IMR-90 (cell line): ENCODE measurements at places on chromosomes 16 and 17. TPM values are rescaled to one million over a fixed set of nuclear protein-coding genes. Genes with fewer than 3 reads are reported as not detected.

- H3K4me1 ChIP-seq: no peaks in the 10 kb centered on the region
- no peaks in the 10 kb centered on the region for H3K36me3 ChIP-seq
- DNase-seq: no peak
These were observed 505.4 kb upstream of the C16orf82 start for GRCh38 chr16:26561303-26561702.

DNA sequence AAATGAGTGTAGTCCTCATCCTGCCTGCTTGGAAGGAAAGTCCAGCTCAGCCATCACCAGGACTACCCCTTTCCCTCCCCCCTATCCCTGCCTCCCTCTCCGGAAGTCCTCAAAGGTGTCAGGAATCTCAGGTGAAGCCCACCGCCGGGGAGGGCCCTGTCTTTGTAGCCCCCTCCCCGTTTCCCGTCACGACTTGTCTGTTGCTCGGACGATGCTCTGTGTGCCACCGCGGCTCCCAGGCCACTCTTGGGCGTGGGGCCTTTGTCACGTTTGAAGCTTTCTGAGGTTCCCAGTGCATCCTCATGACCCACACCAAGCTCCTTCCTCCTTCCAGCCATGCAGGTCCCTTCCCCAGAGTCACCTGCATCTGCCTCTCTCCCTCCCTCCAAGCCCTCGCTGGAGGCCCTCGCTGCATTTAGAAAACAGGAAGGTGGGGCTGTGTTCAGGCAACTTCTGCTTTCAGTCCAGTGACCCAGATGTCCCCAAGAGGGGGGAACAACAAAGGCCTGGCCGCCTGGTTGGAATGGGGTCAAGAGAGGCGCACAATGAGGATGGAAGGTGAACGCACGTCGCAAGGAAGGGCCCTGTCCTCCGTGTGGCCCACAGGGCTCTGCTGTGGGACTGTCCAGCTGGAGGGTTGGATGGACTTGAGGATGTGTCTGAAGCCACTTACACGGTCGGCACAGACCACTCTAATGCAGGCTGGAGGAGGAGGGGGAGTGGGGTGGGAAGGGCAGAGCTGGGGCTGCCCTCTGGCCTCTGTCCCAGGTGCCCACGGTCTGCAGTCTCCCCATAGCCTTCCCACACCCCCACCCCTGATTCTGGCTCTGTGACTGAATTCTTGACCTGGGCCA, 59.9 kb downstream of the OR1D5 start:
- peaks cover 20% of the 10 kb centered on the region for H3K4me1 ChIP-seq
- H3K27ac ChIP-seq: peak overlapping the region; percentile 54
- H3K4me3 ChIP-seq: no peak overlapping the region
- H3K36me3 ChIP-seq: no peaks in the 10 kb centered on the region
- DNase-seq: no peak

GRCh38 chr16:1193825-1194581, 31.1 kb downstream of the TPSG1 start:
- no peak overlapping the region for H3K27ac ChIP-seq
- H3K27me3 ChIP-seq: no peaks in the 10 kb centered on the region
- H3K4me3 ChIP-seq: no peak overlapping the region

- DNase-seq: no peak
- H3K27me3 ChIP-seq: no peaks in the 10 kb centered on the region; the same call in 1 of the 2 replicates
- no peak overlapping the region for H3K27ac ChIP-seq
- H3K4me1 ChIP-seq: no peaks in the 10 kb centered on the region
- no peak overlapping the region for H3K4me3 ChIP-seq
These were observed 3.4 kb upstream of the BPTF start for GRCh38 chr17:67821871-67822367.

- H3K4me1 ChIP-seq: peaks cover 5% of the 10 kb centered on the region
- no peak overlapping the region for H3K27ac ChIP-seq
- DNase-seq: peak; percentile 12
- no peaks in the 10 kb centered on the region for H3K27me3 ChIP-seq
- H3K36me3 ChIP-seq: no peaks in the 10 kb centered on the region
These were observed 305.4 kb downstream of the CEP112 start for GRCh38 chr17:65886315-65887245.

DNA sequence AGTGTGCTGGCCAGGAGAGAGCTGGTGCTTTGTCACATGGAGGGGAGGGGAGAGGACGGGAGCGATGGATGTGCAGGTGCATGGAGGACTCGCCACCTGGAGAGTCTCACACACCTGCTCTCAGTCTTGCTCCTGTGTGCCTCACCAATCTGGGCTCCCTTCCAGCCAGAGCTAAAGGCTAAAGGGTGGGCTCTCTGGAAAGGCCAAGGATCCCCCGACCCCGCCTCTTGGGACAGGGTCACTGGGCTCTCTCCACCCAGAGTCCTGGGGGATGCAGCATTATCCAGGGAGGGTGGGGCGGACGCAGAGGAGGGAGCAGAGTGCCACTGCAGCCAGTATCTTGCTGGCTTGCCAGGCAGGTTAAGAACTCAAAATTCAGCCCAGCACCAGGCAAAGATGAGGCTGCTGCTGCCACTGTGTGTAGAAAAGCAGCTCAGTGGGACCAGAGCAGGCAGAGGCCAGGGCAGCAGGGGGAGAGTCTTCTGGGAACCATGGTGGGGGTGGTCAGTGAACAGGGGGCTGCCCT, 5.4 kb upstream of the STAT5B start:
- no peak overlapping the region for H3K4me3 ChIP-seq
- DNase-seq: no peak
- H3K27ac ChIP-seq: no peak overlapping the region
- H3K27me3 ChIP-seq: no peaks in the 10 kb centered on the region; the same call in 1 of the 2 replicates
- H3K36me3 ChIP-seq: no peaks in the 10 kb centered on the region
- peaks cover 4% of the 10 kb centered on the region for H3K4me1 ChIP-seq

GRCh38 chr16:23838485-23839142, 2.8 kb downstream of the PRKCB start:
- no peak overlapping the region for H3K27ac ChIP-seq
- no peak overlapping the region for H3K4me3 ChIP-seq
- no peak for DNase-seq
- H3K27me3 ChIP-seq: peaks cover 19% of the 10 kb centered on the region

- peaks cover 19% of the 10 kb centered on the region for H3K4me1 ChIP-seq
- H3K27me3 ChIP-seq: no peaks in the 10 kb centered on the region; the same call in 1 of the 2 replicates
- H3K36me3 ChIP-seq: no peaks in the 10 kb centered on the region
- no peak overlapping the region for H3K4me3 ChIP-seq
- no peak for DNase-seq
These were observed 7.1 kb downstream of the HSD17B2 start for GRCh38 chr16:82042144-82042543.

DNA sequence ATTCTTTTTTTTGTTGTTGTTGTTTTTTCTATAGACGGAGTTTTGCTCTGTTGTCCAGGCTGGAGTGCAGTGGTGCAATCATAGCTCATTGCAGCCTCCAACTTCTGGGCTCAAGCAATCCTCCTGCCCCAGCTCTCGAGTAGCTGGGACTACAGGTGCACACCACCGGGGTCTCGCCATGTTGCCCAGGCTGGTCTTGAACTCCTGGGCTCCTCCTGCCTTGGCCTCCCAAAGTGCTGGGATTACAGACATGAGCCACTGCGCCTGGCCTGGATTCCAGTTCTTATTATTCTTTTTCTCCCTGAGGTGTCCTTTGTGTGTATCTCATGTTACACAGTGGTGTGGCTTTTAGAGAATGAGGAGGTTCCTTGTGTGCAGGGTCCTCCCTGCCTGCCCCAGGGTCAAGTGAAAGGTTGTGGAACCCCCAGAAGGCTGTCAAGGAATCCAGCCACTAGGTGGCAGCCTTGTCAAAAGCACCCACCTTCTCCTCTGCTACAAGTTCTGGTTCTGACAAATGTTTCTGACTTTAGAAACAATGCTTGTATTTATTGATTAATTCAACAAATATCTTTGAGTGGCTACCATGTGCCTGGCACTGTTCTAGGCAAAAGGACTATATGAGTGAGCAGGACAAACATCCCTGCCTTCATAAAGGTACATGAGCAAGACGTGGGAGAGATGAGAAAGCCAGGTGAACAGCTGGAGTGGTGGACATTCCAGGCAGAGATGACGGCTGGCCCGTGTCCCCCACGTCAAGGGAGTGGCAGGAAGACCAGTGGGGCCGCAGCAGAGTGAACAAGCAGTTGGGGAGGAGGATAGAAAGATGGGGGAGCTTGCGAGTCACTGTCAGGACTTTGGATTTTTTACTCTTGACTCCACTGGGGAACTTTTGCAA, 112.4 kb downstream of the SPECC1 start:
- no peaks in the 10 kb centered on the region for H3K27me3 ChIP-seq
- H3K27ac ChIP-seq: no peak overlapping the region
- H3K4me1 ChIP-seq: peaks cover 5% of the 10 kb centered on the region
- peak; percentile 62 for DNase-seq

DNA sequence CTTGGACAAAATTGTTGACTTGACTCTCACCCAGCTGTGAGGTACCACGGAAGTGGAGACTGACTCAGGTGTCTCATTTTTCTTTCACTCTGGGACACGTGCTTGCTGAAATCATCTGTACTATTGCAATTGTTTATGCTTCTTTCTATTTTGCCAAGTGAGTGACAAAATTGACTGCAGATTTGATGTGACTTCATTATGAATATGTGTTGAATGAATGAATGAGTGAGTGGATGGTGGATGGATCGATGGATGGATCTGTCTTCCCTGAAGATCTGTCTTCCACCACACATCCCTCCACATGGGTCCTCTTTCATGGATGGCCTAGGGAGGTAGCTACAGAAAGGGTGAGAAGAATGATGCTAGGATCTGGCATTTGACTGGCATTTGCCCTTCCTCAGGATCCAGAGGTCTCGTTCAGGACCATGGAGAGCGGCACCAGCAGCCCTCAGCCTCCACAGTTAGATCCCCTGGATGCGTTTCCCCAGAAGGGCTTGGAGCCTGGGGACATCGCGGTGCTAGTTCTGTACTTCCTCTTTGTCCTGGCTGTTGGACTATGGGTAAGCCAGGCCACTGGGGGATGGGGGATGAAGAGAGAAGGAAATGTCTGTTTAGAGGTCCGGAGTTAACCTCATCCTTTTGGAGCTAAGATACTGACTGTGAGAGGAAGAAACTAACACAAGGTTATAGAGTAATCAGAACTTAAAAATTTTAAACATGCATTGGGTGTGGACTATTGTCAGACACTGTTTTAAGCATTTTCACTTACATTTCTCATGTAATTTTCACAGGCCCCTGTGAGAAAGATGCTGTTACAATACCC, 12.7 kb downstream of the SLC5A11 start:
- no peaks in the 10 kb centered on the region for H3K36me3 ChIP-seq
- DNase-seq: peak; percentile 59

DNA sequence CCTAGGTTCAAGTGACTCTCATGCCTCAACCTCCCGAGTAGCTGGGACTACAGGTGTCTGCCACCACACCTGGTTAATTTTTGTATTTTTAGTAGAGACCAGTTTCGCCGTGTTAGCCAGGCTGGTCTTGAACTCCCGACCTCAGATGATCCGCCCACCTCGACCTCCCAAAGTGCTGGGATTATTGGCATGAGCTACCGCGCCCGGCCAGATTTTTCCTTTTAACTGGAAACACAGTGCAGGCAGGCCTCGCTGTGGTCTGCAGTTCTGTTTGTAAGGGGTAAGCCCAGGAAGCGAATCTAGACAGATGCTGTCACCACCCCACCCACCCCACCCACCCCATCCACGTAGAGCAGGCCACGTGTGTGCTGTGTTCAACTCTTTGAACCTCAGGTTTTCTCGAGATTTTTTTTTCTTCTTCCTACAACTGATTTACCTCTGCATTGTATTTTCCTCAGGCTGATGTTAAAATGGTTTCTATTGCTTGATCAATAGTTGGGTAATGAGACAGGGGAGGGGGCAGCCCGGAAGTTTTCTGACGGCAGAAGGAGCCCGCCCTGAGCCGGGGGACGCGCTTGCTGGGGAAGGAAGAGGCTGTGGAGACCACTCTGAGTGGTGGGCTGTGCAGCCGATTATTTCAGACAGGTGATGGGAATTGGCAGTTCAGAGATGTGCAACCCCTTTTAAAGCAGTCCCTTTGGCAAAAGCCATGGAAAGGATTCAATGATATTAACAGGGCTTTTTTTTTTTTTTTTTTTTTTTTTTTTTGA, 72.9 kb downstream of the DNAH17 start:
- no peak overlapping the region for H3K27ac ChIP-seq
- no peak for DNase-seq
- H3K27me3 ChIP-seq: peaks cover 32% of the 10 kb centered on the region
- H3K4me3 ChIP-seq: no peak overlapping the region

GRCh38 chr16:83913245-83913633, 14.3 kb downstream of the MLYCD start:
- H3K36me3 ChIP-seq: peaks cover 49% of the 10 kb centered on the region
- H3K27ac ChIP-seq: no peak overlapping the region
- H3K4me1 ChIP-seq: peaks cover 3% of the 10 kb centered on the region; the same call in 1 of the 2 replicates
- DNase-seq: no peak
- H3K4me3 ChIP-seq: no peak overlapping the region

GRCh38 chr17:57085448-57086068, 512 bp downstream of the AKAP1 start:
- H3K36me3 ChIP-seq: no peaks in the 10 kb centered on the region
- peak; percentile 23 for DNase-seq
- no peaks in the 10 kb centered on the region for H3K4me1 ChIP-seq
- H3K27me3 ChIP-seq: no peaks in the 10 kb centered on the region
- H3K4me3 ChIP-seq: peak overlapping the region; percentile 49
- H3K27ac ChIP-seq: peak overlapping the region; percentile 2; the same call in 1 of the 2 replicates

DNA sequence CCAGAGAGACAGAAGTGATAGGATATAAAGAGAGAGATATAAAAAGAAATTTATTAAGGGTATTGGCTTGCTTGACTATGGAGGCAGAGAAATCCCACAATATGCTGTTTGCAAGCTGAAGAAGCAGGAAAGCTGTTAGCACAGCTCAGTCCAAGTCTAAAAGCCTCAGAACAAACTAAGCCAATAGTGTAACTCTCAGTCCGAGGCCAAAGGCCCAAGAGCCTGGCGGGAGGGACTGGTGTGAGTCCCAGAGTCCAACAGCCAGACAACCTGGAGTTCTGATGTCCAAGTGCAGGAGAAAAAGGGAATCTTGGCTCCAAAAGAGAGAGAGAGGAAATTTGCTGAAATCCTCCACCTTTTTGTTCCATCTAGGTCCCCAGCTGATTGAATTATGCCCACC, 30.3 kb upstream of the NACA2 start:
- H3K4me1 ChIP-seq: no peaks in the 10 kb centered on the region
- DNase-seq: no peak
- H3K36me3 ChIP-seq: no peaks in the 10 kb centered on the region
- H3K27ac ChIP-seq: no peak overlapping the region
- no peak overlapping the region for H3K4me3 ChIP-seq
- no peaks in the 10 kb centered on the region for H3K27me3 ChIP-seq

GRCh38 chr16:29302976-29303375, 103.5 kb downstream of the NPIPB11 start:
- H3K27ac ChIP-seq: no peak overlapping the region
- no peaks in the 10 kb centered on the region for H3K27me3 ChIP-seq
- peaks cover 5% of the 10 kb centered on the region for H3K36me3 ChIP-seq
- H3K4me1 ChIP-seq: peaks cover 18% of the 10 kb centered on the region
- H3K4me3 ChIP-seq: no peak overlapping the region

GRCh38 chr16:67173808-67174705, 3.7 kb downstream of the NOL3 start:
- peaks cover 35% of the 10 kb centered on the region for H3K4me1 ChIP-seq
- peak overlapping the region; percentile 36; the same call in 1 of the 2 replicates for H3K27ac ChIP-seq
- peak overlapping the region; percentile 36 for H3K4me3 ChIP-seq
- peaks cover 11% of the 10 kb centered on the region; the same call in 1 of the 2 replicates for H3K36me3 ChIP-seq
- DNase-seq: peak; percentile 76
- no peaks in the 10 kb centered on the region for H3K27me3 ChIP-seq

GRCh38 chr17:9850151-9850550, 24.4 kb downstream of the GLP2R start:
- H3K36me3 ChIP-seq: no peaks in the 10 kb centered on the region
- no peak for DNase-seq
- H3K27me3 ChIP-seq: no peaks in the 10 kb centered on the region
- no peak overlapping the region for H3K4me3 ChIP-seq
- H3K27ac ChIP-seq: no peak overlapping the region
- H3K4me1 ChIP-seq: no peaks in the 10 kb centered on the region

The DOC2B gene
- not detected in 2 replicates for polyA plus RNA-seq

The GNG13 gene
- not detected in 2 replicates for polyA plus RNA-seq

The CLEC3A gene
- polyA plus RNA-seq: not detected in 2 replicates

The ICAM2 gene
- 0.12 and 0.17 TPM in 2 replicates for polyA plus RNA-seq

The CES2 gene
- polyA plus RNA-seq: 23.2 and 24.2 TPM in 2 replicates

The HOXB1 gene
- polyA plus RNA-seq: not detected in 2 replicates

The TPSG1 gene
- polyA plus RNA-seq: not detected in 2 replicates

The CENPV gene
- polyA plus RNA-seq: 49.8 and 52.2 TPM in 2 replicates
